ENCODE measurements at places on chromosomes 4 and X.

DNA sequence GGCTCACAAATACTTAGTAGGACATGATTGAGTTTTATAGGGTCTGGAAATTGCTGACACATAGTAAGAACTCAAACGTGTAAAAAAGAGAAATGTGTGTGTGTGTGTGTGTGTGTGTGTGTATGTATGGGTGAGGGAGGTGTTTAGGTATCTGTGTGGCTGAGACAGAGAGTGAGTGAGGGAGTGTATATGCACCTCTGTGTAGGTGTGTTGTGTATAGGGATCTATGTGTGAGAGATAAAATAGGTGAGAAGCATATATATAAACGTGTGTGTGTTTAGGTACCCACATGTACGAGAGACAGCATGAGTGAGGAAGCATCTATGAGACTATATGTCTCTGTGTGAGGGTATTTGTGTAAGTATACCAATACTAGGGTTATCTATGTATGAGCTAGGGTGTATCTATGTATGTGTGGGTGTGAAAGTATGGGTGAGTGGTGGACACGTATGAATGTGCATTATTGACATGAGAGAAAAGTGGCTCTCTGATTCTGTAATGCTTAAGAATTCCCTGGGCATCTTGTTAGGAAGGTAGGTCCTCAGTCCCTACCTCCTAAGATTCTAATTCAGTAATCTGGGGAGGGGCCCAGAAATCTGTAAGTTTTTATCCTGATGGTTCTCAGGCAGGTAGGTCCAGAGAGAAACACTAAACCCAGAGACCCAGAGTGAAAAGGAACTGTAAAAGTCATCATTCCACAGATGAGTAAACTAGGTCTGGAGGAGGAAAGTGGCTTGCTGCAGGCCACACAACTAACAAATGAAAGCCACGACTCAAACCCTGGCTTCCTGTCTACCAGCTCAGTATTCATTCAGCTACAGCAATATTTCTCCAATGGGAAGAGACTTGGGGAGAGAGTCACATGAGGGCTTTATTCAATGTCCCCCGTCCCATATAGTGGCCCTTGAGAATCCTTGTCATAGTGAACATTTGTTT is 237.0 kb downstream of the IDS start:
- no peak for DNase-seq

DNA sequence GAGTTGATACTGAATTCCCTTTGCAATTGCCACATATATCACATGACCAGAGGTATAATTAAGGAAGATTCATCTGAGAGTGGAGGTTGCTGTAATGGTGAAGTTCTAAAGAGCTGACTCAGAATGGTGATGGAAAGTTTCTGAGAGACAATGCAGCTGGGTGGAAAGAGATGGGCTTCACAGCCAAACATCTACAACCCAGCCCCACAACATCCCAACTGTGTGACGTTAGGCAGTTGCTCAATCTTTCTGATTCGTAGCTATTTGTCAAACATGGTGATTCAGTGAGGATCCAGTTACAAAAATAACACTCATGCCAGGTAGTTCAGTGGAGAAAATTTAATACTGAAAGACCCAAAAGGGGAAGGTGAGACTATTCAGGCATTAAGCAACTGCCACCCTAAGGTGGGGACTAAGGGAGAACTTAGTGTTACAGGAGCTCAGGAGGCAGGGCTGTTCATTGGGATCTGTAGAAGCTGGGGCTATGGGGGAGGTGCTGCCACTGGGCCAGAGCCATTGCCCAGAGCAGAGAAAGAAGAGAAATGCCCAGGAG is 6.9 kb upstream of the AFF1 start:
- DNase-seq = no peak

DNA sequence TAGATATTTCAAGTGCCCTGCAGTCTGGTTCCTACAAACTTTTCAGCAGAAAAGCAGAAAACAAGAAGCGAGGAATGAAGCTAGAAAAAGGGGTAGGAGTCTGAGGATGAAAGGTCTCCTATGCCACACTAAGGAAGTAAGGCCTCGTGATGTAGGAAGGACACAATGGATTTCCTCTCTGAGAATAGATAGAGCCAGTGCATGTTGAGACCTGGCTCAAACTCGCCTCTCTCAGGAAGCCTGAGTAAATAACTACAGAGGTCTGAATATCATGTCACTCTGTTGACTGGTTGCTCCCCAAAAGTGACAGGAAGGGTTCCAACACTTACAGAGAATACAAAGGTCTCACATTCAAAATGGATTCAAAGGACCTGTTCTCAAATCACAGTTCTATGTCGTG is 93.3 kb downstream of the GRIA3 start:
- DNase-seq = no peak

- DNase-seq = no peak
These were observed 14.7 kb downstream of the RAPGEF2 start for GRCh38 chr4:159117564-159117963.

GRCh38 chrX:144809025-144809424 is 438.3 kb upstream of the SPANXN1 start:
- DNase-seq = no peak

- DNase-seq = no peak
These were observed 5.5 kb upstream of the GSX2 start for GRCh38 chr4:54094451-54094850.

DNA sequence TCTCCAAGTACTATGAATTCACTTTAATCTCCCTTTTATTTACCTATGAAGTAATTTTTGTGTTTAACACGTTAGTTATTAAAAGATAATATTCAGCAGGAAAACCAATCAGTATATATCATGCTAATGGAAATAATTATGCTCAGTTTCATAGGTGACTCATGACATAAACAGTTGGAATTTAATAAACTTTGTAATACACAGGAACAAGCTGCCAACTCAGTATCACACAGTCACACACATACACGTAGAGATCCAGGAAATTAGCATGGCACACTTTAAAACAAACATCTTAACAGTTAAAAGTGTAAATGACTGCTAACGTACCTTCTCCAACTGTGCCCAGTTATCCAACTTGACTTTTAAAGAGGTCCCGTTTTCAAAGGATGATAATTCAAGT is 2.3 kb downstream of the SPATA4 start:
- no peak for DNase-seq

- no peak for DNase-seq
These were observed 87.5 kb upstream of the UXT start for GRCh38 chrX:47746446-47746845.

DNA sequence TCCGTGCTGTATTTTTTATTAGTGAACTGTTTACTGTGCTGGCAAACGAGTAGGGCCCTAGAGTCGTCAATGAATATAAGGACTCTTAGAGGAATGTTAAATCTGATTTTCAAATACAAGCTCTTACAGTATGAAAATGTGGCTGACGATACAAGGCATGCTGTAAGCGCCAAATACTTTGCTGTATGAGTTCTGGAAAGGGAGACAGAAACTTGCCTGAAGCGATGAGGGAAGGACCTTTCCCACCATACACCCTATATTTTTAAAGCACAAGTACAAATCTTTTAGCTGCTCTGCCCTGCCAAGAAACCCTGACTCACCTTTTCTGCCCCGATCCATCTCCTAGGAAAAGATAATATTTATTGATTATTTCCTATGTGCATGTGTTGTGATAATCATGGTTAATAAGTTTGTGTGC is 15.7 kb upstream of the RUFY3 start:
- DNase-seq = no peak

- DNase-seq = no peak
These were observed 45.5 kb upstream of the CLNK start for GRCh38 chr4:10730019-10730418.

DNA sequence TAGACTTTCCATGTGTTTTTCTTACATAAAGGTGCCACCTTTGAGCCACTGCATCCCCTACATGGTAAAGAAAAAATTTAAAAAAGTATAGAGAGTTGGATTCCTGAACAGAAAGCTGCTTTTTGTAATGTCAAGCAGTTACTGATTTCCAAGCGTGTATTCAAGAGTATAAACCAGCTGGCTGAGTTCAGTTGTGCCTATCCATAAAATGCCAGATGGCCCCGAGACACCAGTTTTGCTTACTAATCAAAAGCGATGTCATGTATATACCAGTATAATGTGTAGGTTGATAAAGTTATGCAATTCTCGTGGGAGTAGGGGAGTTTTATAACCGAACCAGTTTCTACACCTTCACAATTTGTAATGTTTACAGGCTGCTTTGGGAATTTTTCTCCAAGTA is 26.2 kb upstream of the PNPLA4 start:
- DNase-seq = peak; percentile 37

- DNase-seq = no peak
These were observed at the start of gene UGT2A3 for GRCh38 chr4:68951078-68951805. Gene UGT2A3 (minus strand): TSS chr4:68951804. CDS start chr4:68951760, 44 bp downstream.

DNA sequence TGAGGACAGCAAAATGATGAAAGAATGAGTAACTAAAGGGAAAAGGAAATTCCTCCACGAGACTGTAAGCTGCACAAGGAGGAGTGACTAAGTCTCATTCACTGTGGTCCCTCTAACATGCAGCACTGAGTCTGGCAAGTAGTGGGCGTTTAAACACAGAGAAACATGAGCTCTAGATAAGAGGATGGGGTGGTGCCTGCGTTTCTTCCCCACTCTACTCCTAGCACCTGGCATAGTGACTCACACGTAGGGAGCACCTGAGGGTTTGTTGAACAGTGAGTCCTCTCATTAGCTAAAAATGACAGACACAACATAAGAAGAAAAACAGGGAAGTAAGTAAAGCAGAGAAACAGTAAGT is 105.8 kb upstream of the CBR4 start:
- no peak for DNase-seq

DNA sequence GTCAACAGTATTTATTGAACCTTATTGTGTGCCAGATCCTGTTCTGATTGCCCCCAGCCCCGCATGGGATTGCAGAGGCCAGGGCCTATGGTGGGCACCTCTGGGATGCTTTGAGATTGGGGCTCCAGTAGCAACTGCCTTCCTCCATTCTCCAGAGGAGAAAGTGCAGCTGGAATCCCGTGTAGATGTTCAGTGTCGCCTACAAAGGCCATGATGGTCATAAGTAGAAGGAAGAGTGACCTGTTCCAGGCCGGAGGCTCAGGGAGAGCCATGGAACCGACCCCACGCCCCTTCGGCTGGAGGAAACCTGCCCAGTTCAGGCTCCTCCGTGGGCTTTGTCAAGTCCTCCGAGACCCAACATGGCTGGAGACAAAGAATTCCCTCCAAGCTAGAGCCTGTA is 287.5 kb downstream of the FBXW7 start:
- no peak for DNase-seq

- DNase-seq = no peak
These were observed 144.2 kb downstream of the PABPC4L start for GRCh38 chr4:134057356-134057755.

- no peak for DNase-seq
These were observed 10.4 kb downstream of the SMPX start for GRCh38 chrX:21747558-21747957.

GRCh38 chr4:120293341-120293740 is 226.7 kb upstream of the MAD2L1 start:
- DNase-seq = no peak

- DNase-seq = no peak
These were observed 23.3 kb downstream of the SPIN4 start for GRCh38 chrX:63327788-63328187.

DNA sequence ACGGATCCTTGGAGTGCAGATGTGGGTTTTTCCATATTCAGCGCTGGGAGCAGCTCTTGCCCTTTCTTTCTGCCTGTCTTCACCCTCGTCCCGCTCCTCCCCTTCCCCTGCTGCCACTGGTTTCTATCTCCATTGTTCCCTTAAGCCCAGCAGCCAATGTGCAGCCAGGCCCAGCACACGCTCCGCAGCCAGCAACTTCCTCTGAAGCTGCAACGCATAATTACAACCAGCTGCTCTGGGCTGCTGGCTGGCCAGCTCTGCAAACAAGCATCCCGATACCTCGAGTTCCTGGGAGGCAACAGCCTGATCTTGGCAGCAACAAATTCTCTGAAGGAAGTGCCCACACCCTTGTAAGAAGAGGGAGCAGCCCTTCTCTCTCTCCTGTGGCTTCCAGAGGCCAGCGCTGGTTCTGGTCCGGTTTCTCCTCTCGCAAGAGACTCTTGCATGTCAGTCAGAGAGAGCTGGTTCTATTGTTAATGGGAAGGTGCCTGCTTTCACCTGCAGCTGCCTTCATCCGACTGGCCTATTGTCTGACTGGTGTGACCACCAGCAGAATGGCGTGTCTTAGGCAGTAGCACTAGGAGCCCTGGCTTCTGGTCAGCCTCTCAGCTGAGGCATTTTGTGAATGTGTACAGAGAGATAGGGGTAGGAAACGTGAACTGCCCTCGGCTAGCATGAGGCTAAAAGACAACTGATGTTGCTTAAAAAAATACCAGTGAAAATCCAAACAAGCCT is 83.8 kb upstream of the MAML3 start:
- DNase-seq = peak; percentile 95

GRCh38 chr4:87445964-87446363 is 23.6 kb downstream of the NUDT9 start:
- no peak for DNase-seq

- no peak for DNase-seq
These were observed 138.9 kb downstream of the NPNT start for GRCh38 chr4:106034220-106034619.

GRCh38 chr4:156346959-156347385 is 393.3 kb upstream of the CTSO start:
- DNase-seq = no peak

- DNase-seq = no peak
These were observed 92.4 kb upstream of the ATXN3L start for GRCh38 chrX:13412208-13412600.
